Effector memory CD4-positive, alpha-beta T cell (primary cell): ENCODE measurements at places on chromosomes 1 and 21.

GRCh38 chr1:41466146-41466545, 18.3 kb downstream of the EDN2 start:
- no peak for DNase-seq

DNA sequence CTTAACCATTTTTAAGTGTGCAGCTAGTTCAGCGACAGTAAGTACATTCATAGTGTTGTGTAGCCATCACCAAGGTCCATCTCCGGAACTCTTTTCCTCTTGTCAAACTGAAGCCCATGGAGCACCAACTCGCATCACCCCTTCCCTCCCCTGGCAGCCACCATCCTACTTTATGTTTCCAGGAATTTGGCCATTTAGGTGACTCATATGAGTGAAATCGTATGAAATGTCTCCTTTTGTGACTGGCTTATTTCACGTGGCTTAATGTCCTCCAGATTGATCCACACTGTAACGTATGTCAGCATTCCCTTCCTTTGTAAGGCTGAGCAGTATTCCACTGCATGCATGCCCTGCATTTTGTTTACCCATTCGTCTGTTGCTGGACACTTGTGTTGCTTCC, 2.5 kb downstream of the COL6A2 start:
- no peak for DNase-seq

- no peak for DNase-seq
These were observed 13.3 kb downstream of the COL6A2 start for GRCh38 chr21:46111193-46111571.

DNA sequence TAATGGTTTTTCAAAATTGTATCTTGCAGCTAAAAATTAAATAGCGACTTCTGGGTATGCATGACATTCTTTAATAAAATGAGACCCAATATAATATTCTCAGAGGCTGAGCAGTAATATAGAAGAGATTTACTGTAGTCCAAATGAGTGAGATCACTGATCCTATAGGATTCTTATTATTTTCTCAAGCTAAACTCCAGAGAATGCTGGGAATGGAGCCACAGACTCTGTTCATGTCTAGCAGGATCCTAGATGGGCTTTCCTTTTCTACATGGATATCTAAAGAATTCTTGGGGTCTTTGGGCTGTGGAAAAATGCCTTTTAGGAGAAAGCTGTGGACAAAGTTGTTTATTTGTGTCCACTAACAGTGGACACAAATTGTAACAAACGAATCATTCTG, 150.7 kb upstream of the ZNF644 start:
- DNase-seq: no peak

DNA sequence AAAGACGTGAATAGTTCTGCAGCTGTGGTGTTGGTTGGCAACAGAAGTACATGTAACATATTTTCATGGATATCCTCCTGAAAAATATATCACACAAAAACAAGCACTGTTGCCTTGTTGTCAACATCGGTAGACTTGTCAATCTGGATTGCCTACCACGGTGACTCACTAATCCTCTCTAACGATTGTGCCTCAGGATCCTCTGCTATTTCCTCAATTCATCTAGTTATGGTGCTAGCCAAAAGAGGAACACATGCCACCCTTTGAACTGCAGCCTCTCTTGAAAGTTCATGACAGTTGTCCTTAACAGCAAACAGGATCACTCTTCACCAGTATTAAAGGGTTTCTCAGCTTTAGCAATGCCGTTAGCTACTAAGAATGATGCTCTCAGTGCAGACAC, 25.7 kb downstream of the RASAL2 start:
- no peak for DNase-seq

DNA sequence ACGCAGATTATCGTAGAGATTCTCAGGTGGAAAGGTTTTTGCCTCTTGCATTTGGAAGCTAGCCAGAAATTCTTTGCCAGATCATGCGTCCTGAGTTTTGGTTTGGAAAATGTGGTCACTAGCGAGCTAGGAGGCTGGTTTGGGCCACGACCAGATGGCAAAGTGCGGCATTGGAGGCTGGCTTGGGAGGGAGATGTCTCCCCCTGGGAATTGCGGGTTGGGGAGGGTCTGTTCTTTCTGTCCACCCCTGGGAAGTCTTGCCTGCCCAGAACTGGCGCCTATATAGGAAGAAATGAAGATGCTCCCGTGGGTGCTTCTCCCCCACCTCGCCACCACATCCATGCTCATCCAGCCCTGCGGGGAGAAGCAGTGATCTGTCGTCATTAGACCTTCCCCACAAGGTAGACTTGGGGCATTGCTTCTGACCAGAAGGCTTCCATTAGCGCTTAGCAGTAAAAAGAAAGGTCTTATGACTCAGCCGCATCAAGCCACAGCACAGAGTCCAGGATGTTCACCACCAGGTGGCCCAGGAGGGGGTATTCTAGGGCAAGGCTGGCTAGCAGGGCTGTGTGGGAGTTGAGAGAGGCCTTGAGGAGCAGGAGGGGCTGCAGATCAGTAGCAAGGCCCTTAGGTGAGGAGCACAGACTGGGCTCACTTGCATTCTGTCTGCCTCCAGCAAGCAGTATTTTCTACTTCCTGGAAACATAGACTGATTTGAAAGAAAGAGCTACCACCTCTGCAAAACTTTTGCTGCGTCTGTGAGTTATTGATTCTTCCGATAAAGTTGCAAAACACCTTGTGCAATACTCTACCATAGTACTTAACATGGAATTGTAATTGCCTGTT, 1.5 kb upstream of the PTP4A2 start:
- peak; percentile 73 for DNase-seq

DNA sequence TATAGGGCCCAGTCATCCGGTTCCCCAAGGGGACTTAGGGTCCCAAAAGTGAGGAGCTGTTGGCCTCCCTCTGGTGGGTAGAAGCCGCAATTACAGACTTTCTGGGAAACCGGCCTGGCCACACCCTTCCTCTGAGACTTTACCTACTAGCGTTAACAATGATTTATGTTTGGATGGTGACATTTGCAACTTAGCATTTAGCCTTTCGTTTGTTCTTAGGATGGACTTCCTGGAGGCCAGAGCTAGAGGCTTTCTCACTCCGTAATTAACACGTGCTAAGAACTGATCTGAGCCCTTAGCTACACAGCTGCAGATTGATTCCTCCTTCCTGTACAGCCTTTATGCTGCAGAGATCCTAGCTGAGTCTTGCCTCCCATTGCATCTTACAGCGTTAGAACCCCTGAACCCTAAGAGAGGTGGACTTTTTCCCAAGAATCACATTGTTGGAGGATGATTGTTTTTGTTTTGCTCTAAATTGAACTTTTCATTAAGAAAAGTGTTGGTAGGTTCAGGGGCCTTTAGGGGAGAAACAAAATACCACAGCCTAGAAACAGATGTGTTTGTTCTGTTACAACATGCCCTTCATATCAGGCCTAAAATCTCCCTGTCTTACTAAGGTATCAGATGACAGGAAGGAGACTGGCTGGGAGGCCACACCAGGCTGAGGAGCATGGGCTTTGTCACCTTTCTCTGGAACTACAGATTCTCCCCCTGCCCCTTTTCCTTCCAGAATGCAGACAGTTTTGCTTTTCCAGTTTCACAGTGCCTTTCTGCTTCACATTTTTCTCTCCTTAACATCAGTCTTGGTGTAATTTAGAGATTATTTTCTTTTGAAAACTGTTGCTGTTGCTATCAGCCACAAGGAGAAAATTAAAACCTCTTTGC, 1.9 kb downstream of the S100A11 start:
- DNase-seq: peak; percentile 64

GRCh38 chr1:4655674-4656532, 1.5 kb downstream of the AJAP1 start:
- no peak for DNase-seq

DNA sequence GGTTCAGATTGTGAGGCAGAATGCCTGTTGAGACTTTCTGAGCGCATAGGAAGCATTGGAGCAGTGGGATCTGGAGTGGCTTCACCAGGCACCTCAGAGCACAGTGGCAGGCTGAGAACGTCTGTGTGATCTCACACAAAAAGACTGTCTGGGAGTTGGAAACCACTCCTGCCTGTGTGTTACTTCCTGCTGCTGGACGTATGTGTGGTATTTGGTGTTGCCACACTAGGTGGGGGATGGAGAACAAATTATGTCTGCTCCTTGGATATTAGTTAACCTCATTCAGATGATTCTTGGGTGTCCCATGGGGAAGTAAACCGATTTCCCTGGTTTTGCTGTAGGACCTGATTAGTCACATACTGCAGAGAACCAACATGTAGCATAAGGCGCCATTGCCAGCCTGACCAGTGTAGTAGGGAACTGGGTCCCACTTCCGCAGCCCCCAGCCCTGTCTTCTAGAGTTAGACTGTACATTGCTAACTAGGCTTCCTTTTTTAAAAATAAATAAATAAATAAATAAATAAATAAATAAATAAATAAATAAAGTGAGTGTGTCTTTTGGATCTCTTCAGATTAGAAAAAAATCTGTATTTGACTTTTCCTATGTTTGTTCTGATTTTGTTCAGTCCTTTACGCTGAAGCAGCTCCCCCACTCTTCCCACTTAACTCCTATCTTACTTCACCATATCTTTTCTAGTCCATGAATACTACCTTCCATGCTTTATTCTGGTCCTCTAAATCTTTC, 26.9 kb downstream of the UCK2 start:
- no peak for DNase-seq

DNA sequence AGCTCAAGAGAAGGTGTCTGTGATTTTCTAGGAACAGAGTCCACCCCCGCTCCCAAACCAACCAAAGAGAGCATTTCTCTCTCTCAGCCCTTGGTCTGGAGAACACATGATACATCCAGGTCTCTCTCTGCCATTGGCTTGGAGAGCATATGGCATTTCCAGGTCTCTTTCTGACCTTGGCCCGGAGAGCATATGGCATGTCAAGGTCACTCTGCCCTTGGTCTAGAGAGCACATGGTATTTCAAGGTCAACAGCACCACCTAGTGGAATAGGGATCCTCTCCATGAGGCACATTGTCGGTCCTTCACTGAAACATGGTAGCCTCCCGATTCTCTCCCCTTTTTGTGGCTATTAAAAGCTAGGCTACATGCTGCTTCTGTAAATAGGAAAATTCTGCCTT, 437.7 kb upstream of the OLFM3 start:
- DNase-seq: no peak

DNA sequence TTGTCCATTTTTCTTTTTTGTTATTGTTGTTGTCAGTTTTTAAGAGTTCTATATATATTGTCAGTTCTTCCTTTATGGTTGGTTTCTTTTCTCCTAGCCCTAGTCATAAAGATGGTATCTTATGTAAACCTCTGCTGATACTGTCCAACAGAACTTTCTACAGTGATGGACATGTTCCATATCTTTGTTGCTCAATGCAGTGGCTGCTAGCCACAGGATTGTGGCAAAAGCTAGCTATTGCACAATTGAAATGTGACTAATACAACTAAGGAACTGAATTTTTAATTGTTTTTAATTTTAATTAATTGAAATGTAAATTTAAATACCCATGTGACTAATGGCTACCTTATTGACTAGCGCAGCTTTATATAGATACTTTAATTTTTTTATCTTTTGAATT, 411.8 kb upstream of the PTBP2 start:
- DNase-seq: no peak

DNA sequence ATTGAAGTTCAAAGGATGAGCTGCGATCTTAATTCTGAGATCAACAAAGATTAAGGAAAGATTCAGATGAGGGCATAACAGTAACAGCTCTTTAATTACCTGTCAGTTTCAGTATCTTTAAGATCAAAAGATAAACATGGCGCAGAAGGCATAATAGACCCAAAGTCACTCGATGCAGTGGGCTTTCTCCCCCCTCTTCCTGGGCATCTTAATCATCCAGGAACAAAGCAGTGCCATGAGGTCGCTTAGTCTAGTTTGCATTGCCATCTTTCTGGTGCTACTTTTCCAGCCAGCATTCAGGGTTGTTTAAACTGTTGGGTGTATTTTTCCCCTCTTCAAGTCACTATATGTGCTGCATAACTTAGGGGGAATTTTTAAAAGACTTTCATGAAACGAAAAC, 72.3 kb downstream of the HUNK start:
- no peak for DNase-seq

DNA sequence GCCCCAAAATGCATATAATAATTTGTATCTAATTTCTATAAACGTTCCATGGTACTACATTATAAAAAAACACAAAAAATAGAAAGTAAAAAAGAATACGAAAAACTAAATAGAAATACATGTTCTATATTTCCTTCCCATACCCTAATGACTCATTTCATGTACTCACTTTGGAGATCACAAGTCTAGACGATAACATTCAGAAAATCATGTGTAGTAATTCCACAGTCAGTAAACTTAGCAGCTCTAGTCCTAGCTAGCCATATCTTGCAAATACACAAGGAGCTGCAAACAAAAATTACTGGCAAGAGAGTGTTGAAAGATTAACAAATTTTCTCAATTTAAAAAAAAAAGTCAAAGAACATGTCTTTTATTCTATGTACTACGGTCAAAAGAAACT, 1.4 kb downstream of the GOLPH3L start:
- DNase-seq: no peak

- DNase-seq: no peak
These were observed 115.7 kb downstream of the SLC30A10 start for GRCh38 chr1:219812491-219813203.

DNA sequence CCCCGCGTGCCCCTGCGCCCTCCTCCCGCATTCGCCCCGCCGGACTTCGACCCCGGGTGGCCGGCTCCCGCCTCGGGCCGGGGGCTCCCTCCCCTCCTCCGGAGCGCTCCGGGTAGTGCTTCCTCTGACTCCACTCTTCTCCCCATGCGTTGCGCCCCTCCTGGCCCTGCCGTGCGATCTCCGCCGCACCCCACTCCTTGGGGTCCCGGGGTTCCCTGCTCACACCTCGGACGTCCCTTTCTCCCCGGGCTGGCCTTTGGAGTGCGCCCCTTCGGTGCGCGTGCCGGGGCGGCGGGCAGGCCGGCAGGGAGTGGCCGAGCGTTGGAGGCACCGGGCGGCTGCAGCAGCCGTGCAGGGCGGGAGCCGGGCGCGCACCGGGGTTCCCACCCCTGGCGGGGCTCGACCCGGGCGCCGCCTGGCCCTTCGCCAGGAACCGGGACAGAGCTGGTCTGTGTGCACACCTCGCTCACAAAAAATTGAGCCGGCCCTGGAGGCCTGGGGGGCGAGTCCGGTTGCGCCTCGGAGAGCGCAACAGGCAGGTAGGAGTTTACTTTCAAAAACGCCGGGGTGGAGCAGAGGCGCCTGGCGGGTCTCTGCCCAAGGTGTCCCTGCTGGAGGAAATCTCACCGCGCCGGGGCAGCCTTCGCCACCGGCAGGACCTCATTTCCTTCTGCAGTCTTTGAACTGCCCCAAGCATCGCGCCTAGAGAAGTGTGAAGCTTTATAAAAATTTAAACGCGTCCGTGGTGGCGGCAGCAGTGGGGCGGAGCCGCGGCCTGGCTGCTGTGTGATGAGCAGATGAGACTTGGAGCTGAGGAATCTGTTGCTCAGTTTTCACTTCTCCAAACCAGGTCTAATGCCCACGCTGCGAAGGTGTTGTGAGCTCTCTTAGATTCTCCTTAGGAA, 650 bp downstream of the VANGL1 start:
- no peak for DNase-seq

GRCh38 chr1:117656202-117656641, 50.4 kb downstream of the TENT5C start:
- peak; percentile 64 for DNase-seq
